CD4-positive, alpha-beta memory T cell (primary cell): ENCODE measurements at places on chromosomes 4 and X. TPM values are rescaled to one million over a fixed set of nuclear protein-coding genes. Genes with fewer than 3 reads are reported as not detected.
A peak's percentile ranks its signal among the peaks of the same experiment; 100 is the strongest.

Gene GUCY1B1
- not detected for total RNA-seq

Gene ERCC6L
- 0.28 TPM for total RNA-seq

DNA sequence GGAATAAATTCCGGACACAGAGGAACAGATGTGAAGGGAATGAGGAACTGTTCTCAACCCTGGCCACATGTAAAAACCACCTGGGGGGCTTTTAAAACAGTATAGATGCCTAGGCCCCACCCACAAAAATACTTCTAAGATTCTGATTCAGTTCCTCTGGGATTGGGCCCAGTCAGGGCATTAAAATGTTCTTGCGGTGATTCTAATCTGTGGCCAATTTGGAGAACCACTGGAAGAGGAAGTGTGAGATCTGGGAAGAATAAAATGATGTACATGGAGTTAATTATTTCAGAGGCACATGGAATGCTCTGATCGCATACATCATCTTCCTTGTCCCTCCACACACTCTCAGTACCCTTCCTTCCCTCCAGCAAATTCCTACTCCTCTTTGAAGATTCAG lies 192.2 kb downstream of the APBB2 start:
- no peaks in the 10 kb centered on the region for H3K4me1 ChIP-seq
- no peaks in the 10 kb centered on the region for H3K27me3 ChIP-seq
- no peak overlapping the region for H3K4me3 ChIP-seq
- no peak for DNase-seq
- no peaks in the 10 kb centered on the region for H3K36me3 ChIP-seq

DNA sequence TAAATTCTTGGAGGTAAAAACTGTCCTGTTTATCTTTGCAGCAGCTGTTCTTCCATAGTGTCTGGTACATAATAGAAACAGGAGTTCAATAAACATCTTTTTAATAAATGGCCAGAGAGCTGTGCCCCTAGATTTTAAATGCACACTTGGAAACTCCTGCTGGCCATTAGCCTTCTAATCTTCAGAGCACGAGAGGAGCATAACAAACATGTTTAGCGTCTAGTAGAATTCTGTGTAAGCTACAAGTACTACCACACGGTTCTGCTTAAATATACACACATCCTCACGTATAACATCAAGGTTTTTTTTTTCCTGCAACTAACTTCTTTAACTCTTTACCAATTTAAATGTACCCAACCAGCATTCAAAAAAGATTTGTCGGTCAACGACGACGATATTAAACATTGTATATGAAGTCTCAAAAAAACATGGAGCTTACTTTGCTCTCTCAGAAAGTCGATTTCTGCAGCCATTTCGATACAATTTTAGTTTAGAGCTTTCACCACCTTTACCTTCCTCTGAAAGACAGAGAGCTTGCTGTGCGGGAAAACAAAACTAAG lies 628 bp downstream of the SCLT1 start:
- no peaks in the 10 kb centered on the region for H3K36me3 ChIP-seq
- no peaks in the 10 kb centered on the region for H3K27me3 ChIP-seq
- peak overlapping the region; percentile 98 for H3K4me3 ChIP-seq
- peaks cover 66% of the 10 kb centered on the region for H3K4me1 ChIP-seq
- DNase-seq, result no peak

DNA sequence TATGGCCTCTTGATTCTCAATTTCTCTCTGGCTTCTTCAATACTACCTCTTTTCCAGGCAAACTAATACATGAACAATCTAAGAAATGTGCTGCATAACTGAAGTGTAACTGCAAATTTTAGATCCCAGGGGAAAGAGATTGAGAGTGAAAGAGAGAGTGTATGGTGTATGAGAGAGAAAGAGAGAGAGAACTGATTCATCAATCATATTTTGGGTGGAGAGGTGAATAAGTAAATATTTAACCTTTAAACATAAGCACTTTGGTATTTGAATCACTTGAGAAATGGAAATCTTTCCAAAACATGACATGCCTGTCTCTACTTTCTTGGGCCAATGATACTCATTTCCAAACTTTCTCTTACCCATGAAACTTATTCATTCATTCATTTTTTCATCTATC lies 147.2 kb upstream of the DIPK2B start:
- no peak for DNase-seq
- no peak overlapping the region for H3K27ac ChIP-seq
- H3K4me3 ChIP-seq, result no peak overlapping the region

- no peak overlapping the region for H3K27ac ChIP-seq
- no peaks in the 10 kb centered on the region for H3K4me1 ChIP-seq
- no peak for DNase-seq
- H3K27me3 ChIP-seq, result no peaks in the 10 kb centered on the region
- no peak overlapping the region for H3K4me3 ChIP-seq
Measured at GRCh38 chr4:11354531-11354930, 74.2 kb downstream of the HS3ST1 start.

GRCh38 chr4:14023036-14023435 lies 395.5 kb upstream of the BOD1L1 start:
- no peak overlapping the region for H3K4me3 ChIP-seq
- DNase-seq, result no peak
